Activated naive CD8-positive, alpha-beta T cell treated with anti-CD3 and anti-CD28 coated beads, Interleukin-2, amount 10 ng/mL, durations not matched to agents 7 days and 5 days (primary cell): ENCODE measurements at places on chromosomes 6 and 20. TPM values are rescaled to one million over a fixed set of nuclear protein-coding genes. Genes with fewer than 3 reads are reported as not detected.

SRF gene
- total RNA-seq, result 34.4 TPM

MAS1 gene
- not detected for total RNA-seq

RAB44 gene
- total RNA-seq, result not detected

RSPO3 gene
- total RNA-seq, result not detected

C6orf15 gene
- not detected for total RNA-seq

TFAP2D gene
- not detected for total RNA-seq

CBLN4 gene
- total RNA-seq, result not detected

CCN2 gene
- not detected for total RNA-seq

SPTLC3 gene
- total RNA-seq, result 1.0 TPM

C4B gene
- 4.1 TPM for total RNA-seq

RBPJL gene
- not detected for total RNA-seq

SH3BGRL2 gene
- total RNA-seq, result 0.89 TPM

CST4 gene
- total RNA-seq, result not detected

LINC00237 gene
- 0.33 TPM for total RNA-seq

FOXF2 gene
- not detected for total RNA-seq

HCRTR2 gene
- not detected for total RNA-seq

TBXT gene
- total RNA-seq, result not detected

EGFL8 gene
- total RNA-seq, result 19.6 TPM

MYLK4 gene
- 0.33 TPM for total RNA-seq
